ENCODE measurements at places on chromosomes 2 and 18.
A peak's percentile ranks its signal among the peaks of the same experiment; 100 is the strongest.

- DNase-seq, result no peak
These were observed 7.0 kb upstream of the FMNL2 start for GRCh38 chr2:152328013-152328412.

DNA sequence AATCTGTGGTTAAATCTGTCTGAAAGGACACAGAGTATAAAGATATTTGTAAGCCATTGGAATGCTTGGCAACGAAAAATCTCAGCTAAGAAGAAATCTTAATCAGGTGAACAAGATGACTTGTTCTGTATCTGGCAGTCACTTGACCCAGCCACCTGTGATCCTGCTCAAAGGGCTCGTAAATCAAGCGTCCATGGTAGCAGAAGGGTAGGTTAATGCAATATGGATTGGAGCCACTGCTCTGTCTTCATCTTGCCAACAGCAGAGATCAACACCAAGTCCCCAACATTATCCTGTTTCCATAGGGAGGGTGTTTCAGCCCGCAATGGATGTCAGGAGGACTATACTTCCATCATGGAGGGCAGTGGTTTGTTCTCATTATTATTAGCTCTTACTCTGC lies 378.4 kb downstream of the CDH7 start:
- DNase-seq, result no peak

DNA sequence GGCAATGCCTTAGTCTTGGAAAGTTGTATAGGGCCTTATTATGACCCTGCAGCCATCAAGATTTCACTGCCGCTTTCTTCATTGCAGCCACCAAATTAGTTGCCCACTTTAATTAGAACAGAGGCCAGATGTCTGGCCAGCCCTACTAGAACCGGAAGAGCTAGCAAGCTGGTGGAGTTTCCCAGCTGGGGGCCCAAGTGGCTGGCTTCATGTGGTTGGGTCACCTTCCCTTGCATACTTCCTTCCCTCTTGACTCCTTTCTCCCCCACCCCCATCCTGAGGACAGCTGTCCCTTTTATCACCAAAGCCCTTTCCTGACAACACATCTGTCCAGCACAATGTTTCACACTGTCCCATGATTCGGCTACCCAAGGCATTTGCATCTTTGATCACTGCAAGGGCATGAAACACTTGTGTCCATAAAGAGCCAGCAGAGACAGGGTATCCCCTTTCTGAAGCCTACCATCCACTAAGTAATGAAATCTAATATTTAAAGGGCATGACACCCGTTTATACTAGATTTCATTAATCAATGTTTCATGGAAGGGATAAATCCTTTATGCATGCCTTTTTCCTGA lies 187.2 kb downstream of the BCL11A start:
- no peak for DNase-seq

GRCh38 chr18:52236131-52236530 lies 103.9 kb upstream of the DCC start:
- DNase-seq, result no peak

DNA sequence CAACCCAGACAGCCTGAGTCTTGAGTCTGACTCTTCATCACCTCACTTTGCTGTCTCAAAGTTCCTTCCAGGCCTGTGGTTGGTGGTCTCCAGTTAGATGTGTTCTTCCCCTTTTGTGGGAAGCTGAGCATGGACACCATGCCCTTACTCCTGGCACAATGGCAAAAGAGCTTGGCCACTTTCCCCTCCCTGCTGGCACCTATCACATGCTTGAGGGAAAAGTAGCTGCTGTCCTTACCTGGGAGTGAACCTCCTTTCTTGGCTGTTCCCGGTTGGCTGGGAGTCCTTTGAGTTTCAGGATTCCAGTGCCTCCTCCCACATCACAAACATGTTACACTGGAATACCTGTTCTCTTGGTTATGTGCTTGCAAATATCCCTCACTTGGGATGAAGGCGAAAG lies 97.8 kb downstream of the GATA6 start:
- DNase-seq, result no peak

GRCh38 chr2:102069311-102069974 lies 73.1 kb upstream of the IL1R1 start:
- no peak for DNase-seq

DNA sequence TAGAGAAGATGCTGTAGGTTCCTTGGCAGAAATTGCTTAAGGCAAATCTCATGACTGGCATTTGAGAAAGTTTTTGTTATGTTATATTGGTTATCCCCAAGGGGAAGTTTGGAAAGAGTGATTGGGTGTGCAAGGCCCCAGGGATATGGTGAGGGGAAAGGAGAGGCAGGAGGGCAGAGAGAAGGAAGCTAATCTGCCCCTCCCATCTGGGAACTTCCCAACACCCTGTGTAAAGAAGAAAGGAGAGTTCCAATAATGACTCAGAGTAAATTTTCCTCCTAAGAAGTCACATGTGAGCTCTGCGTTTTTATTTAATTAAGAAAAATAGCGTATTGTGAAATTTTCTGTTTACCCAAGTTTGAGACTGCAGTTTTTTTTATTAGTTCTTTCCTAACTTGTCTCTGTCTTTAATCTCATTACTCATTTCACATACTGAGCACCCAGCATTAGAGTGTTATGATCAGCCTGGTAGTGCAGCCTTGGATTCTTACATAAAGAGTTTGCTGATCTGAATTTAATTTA lies 3.1 kb upstream of the KYNU start:
- DNase-seq, result no peak

GRCh38 chr2:62144689-62145477 lies 51.0 kb upstream of the B3GNT2 start:
- no peak for DNase-seq

DNA sequence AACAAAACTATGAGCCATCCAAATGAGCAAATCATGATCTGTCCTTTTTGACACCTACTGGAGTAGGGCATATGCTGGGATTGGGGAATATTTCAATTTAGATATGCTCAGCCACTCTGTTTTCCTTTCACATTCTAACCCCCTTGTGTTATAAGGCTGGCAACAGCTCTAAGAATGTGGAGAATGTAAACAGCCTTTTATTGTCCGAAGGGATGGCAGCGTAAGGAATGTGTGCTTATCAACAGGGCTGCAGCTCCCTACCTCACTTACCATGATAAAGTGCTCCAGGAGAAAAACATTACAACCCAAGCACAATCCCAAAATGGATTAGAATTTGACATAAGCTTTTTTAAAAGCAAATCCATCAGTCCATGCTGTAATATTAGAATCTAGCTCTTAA lies 2.2 kb downstream of the NXPH2 start:
- DNase-seq, result no peak

DNA sequence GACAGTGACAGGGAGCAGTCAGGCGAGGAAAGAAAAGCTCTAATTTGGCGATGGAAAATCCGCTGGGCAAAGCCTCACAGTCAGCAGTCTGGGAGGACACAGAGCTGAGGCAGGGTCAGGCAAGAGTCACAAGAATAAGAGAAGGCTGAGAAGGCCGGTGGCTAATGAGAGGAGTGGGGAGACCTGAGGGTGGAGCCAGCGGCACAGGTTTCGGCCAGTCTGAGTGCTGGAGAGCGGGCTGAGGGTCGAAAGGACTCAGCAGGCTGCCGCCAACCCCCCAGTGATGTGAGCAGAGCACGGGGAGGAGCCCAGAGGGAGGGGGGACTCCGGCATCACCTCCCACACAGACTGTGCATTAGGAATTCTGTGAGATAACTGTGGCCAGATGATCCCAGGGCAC lies 500.6 kb upstream of the MYT1L start:
- DNase-seq, result no peak

- DNase-seq, result no peak
These were observed 1.8 kb upstream of the COBLL1 start for GRCh38 chr2:164843346-164843911.

DNA sequence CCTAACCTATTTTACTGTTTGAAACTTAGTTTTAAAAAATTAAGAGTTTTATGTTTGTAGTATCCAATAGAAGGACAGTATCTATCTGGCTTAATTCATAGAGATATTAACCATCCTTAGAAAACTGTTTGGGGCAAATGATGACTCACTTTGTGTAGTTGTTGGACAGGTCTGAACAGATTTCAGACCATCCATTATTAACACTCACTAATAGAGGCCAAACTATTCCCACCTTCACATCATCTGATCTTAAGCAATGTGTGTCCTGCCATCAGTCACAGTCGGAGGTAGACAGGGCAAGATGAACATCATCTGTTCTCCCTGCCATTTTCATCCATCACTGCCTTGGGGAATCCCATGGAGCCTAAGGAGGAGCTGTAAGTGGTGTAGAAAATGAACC lies 164.6 kb upstream of the DCC start:
- DNase-seq, result no peak

- no peak for DNase-seq
These were observed 104.7 kb upstream of the FAM117B start for GRCh38 chr2:202530038-202530437.

DNA sequence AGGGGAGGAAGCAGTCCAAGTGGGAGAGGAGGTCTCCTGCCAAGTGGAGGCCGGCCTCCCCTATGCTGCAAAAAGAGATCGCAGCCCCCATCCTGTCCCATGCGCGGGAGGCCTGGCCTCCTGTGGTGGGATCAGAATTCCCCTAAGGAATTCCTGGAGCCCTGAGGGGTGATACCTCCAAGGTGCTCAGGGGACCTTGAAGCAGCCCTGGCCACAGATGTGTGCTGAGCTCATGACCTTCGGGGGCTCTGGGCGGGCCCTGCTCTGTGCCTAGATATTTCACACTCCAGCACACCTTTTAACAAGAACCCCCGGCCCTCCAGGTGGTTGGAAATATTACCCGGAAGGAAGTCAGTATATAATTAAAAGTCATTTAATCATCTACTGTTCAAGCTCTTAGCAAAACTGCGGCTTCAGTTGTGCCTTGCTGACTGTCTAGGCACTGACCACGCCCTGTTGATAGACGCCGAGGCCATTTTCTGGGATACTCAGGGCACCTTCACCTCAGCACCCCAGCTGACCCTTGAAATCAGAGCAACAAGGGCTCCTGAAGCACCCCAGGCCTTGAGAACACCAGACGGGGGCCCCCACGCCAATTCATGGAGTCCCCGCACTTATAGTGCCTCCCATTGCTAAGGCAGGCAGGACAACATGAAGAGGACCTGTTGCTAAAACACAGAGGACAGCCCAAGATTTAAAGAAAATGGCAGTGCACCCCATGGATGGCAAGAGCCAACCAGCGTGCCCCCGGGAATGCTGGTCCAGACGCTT lies 119.1 kb downstream of the NDUFA10 start:
- no peak for DNase-seq

DNA sequence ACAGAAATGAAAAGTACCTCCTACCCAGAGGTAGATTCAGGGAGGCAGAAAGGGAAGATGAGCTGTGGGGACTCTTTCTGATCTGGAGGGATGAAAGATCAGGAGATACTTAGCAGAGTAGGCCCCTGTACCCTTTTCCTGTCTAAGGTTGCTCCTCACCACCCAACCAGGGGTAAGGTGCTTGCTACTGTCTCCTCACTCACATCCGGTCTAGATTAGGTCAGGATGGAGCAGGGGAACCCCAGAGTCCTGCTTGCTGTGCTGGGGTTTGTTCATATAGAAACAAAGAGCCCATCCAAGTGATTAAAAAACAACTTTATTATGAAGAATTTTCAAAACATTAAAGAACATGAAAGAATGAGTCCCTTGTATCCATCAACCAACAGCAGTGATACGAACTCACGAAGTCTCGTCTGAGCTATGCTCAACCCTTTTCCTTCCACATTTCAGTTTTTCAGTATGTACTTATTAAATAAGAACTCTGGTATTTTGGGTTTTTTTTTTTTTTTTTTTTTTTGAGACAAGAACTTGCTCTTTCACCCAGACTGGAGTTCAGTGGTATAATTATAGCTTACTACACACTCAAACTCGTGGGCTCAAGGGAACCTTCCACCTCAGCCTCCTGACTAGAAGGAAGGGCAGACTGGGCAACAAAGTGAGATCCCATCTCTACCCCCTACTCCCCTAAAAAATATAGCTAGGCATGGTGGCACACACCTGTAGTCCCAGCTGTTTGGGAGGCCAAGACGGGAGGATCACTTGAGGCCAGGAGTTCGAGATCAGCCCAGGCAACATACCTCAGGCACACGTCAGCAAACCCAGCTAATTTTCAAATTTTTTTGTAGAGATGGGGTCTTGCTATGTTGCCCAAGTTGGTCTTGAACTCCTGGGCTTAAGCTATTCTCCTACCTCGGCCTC lies 28.5 kb upstream of the MCFD2 start:
- DNase-seq, result no peak

GRCh38 chr18:7237673-7238272 lies 6.9 kb downstream of the LRRC30 start:
- DNase-seq, result no peak

GRCh38 chr2:12543076-12543977 lies 173.4 kb upstream of the TRIB2 start:
- DNase-seq, result no peak

- DNase-seq, result no peak
These were observed 469.8 kb upstream of the ACVR2A start for GRCh38 chr2:147375073-147375472.

DNA sequence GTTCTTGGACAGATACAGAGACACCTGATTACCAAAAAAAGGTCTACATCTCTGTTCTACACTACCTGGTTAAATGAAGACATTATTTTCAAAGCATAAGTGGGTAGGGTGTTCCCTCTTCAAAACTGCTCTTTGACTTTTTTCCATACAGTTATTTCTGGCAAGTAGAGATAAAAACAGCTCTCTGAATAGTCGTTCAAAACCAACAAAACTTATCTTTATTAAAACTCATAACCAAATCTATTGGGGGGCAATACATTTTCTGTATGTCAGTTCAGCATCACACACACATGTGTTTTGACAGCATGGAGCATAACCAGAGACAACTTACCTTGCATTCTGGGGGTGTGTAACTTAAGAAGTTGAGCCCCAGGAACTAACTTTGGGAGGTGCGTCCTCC lies 149.0 kb upstream of the EPC2 start:
- DNase-seq, result no peak

DNA sequence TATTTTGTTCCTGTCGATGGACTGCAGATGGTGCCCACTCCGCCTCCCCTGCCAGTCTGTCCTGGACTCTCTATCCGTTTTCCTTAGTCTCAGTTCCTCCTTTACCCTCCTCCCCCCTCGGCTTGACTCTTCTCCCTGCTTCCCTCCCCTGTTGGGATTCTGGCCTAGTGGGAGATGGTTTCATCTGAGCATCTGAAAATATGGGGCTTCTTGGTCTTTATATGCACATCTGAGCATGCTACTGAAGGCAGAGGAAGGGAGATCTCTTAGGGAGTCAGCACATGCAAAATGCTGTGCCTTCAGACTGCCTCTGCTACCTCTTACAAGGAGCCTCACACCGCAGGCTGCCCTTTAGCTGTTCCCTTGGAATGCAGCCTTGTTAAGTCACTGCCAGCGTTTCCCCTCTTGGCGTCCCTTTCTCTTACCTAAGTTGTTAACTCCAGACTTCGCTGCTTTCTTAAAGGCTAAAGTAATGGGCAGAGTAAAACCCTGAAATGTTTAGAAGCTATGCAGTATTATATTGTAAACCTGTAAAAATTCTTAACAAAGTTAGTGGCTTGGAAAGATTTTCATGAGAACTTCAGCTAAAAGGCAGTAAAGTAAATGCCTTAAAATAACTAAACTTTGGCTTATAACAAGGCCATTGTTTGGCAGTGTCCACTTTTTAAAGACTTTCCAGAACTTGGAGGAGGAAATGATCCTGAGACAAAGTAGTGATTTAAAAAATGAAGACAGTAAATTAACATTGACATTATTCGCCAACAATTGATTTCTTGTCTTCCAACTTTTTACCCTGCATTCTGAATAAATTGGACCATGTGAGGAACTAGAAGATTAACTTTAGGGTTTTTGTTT lies 49.8 kb downstream of the LDLRAD4 start:
- DNase-seq, result peak; percentile 10

GRCh38 chr2:618422-618990 lies 58.7 kb downstream of the TMEM18 start:
- DNase-seq, result no peak
